ENCODE measurements at places on chromosomes 5 and 9.

GRCh38 chr9:127182901-127183746, 60.7 kb upstream of the ANGPTL2 start:
- DNase-seq: no peak

- DNase-seq: peak; percentile 9
These were observed 142.3 kb upstream of the ANKH start for GRCh38 chr5:15013654-15014463.

- no peak for DNase-seq
These were observed 322.8 kb downstream of the GLIS3 start for GRCh38 chr9:3976865-3977613.

DNA sequence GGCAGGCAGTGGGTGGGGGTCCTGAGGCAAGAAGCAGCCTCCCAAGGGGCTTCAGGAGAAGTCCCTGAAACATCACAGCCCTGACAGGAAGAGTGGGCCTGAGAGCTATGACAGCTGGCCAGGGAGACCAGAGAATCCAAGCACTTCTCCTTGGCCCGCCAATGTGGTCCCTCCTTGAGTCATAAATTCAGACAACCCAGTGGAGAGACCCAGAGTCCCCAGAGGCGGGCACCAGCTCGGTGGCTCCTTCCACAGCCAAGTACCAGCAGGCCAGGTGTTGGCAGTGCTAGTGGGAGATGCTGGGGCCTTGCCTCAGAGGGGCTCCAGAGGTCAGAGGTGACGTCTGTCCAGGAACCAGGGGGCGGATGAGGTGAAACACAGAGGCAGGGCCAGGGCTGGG, 1.6 kb upstream of the DOK3 start:
- DNase-seq: no peak

DNA sequence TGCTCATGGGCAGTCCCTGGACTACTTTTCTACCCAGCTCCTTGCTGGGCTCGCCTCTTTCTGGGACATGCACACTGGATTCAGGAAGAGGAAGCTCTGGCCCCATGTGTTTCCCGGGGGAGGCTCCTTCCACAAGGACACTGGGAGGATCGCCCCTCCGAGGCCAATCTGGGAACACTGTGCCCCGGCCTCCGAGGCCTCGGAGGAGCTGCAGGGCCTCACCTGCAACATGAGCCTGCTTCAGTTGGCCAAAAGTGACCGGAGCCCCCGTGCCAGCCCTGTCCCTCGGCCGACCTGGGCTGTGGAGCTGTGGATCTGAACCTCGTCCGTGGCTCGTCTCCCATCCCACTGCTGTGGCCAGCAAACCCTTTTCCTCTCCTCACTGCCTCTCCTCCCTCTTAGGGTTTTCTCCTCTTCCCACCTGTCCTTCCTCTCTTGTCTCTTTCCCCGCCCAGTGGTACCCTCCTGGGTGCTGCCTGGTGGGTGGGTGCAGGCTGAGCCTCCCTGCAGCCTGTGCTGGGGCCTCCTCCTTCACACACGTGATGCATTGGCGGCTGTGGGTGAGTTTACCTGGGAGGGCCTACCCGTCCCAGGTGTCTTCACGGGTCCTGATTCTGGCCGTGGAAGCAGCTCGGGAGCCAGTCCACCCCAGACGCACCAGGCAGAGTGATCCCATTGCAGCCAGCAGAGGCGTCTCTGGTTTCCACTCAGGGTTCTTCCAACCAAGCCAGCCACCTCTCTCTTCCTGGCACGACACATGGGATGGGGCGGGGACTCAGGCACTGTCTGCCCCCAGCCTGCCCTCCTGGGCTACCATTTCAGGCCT, 241.8 kb downstream of the CACNA1B start:
- DNase-seq: no peak

GRCh38 chr5:37045703-37046102, 169.1 kb downstream of the NIPBL start:
- no peak for DNase-seq

GRCh38 chr9:111149018-111149759, 110.9 kb upstream of the LPAR1 start:
- DNase-seq: no peak
